A172 (cell line): ENCODE measurements at places on chromosomes 2 and 18. TPM values are rescaled to one million over a fixed set of nuclear protein-coding genes. Genes with fewer than 3 reads are reported as not detected.

The TCF23 gene
- not detected in 2 replicates for total RNA-seq

The TACR1 gene
- total RNA-seq: not detected in 2 replicates

The USP40 gene
- total RNA-seq: 62.0 and 70.1 TPM in 2 replicates

The GALNT13 gene
- 0.05 and 0.36 TPM in 2 replicates for total RNA-seq

The NYAP2 gene
- total RNA-seq: not detected in 2 replicates

The CACNB4 gene
- 1.8 and 2.2 TPM in 2 replicates for total RNA-seq

The SGPP2 gene
- total RNA-seq: not detected in 2 replicates

The REV1 gene
- 29.2 and 34.1 TPM in 2 replicates for total RNA-seq

The FLACC1 gene
- total RNA-seq: not detected in 2 replicates

The TUBA3D gene
- not detected in 2 replicates for total RNA-seq

The RFTN2 gene
- 0.12 TPM in 1 of 2 replicates, not detected in the other for total RNA-seq

The DHRS9 gene
- not detected in 2 replicates for total RNA-seq
